A549 treated with RU486 at 1 μM for 4 hours (cell line): ENCODE measurements at places on chromosomes 1 and 21. TPM values are rescaled to one million over a fixed set of nuclear protein-coding genes. Genes with fewer than 3 reads are reported as not detected.

DNALI1 gene
- 0.06 to 0.12 TPM in 2 of 5 replicates, not detected in the others for total RNA-seq

NPHS2 gene
- total RNA-seq: not detected in 5 replicates

PIGR gene
- total RNA-seq: not detected in 5 replicates

S100A2 gene
- 17.0 to 31.3 TPM (median 24.8 TPM) in 5 replicates for total RNA-seq

CD101 gene
- total RNA-seq: 0.13 to 0.43 TPM (median 0.24 TPM) in 5 replicates

ABCA4 gene
- 0.01 to 0.10 TPM (median 0.05 TPM) in 3 of 5 replicates, not detected in the others for total RNA-seq

C1orf94 gene
- total RNA-seq: not detected in 5 replicates

SV2A gene
- 0.06 to 0.19 TPM (median 0.13 TPM) in 5 replicates for total RNA-seq

ARTN gene
- 0.15 to 0.51 TPM (median 0.22 TPM) in 5 replicates for total RNA-seq

ACOT11 gene
- total RNA-seq: 1.8 to 2.6 TPM (median 1.9 TPM) in 5 replicates

CPTP gene
- 13.1 to 20.9 TPM (median 18.3 TPM) in 5 replicates for total RNA-seq

IVL gene
- 0.08 TPM in 1 of 5 replicates, not detected in the others for total RNA-seq

SPRR1B gene
- total RNA-seq: not detected in 5 replicates
